ENCODE measurements at places on chromosomes 3 and 15.

DNA sequence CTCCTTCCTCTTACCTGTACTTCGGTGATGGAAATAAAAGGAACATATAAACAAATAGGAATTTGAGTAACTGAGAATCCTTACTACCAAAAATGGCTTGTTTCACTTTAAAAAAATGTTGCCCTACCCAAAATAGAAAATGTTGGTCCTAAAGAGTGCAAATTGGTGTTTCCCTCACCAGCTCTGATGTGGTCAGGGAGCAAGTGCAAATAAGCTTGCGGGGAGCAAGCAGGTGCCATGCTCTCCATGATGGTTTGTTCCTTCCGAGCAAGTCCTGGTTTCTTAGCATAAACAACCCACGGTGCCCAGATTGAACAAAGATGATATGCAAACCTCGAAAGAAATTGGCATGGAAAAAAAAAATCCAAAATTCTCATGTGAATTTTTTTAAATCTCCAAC lies 68.8 kb downstream of the PGPEP1L start:
- DNase-seq: no peak

- no peak for DNase-seq
These were observed 2.7 kb downstream of the IGF1R start for GRCh38 chr15:98651036-98651481.

DNA sequence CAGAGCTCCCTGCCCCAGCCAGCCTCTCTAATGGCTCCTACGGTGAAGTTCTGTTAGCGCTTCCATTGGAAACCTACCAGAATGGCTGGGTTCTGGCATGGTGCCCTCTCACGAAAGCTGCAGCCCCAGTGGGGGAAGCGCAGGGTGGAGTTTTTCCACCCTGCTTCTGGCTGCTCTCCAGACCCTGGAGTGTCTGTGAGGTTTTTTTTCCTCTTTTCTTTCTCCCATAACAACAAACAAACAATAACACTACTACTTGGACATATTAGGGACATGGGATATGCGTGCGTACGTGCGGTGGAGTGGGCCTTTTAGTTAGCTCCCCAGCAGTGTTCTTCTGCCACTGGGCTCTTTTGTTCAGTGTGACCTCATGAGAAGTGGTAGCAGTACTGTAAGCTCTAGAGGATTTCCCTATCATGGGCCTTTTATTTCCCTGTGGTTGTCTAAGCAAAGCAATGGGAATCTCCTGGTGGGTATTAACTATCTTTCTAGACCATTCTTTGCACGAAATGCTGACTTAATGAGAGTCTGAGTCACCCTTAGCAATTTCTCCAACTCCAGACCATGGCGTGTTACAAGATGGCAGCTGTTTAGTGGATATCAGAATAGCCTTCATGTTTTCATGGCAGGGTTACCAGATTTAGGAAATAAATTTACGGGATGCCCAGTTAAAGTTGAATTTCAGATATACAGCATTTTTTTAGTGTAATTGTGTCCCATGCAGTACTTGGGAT lies 161.9 kb downstream of the FNDC3B start:
- DNase-seq: no peak

DNA sequence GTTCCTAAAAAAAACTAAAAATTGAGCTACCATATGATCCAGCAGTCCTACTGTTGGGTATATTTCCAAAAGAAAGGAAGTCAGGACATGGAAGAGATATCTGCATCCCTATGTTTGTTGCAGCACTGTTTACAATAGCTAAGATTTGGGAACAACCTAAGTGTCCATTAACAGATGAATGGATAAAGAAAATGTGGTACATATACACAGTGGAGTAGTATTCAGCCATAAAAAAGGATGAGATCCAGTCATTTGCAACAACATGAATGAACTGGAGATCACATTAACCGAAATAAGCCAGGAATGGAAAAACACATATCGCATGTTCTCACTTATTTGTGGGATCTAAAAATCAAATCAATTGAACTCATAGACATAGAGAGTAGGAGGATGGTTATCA lies 29.5 kb downstream of the LRRC49 start:
- DNase-seq: no peak

- no peak for DNase-seq
These were observed 138.8 kb downstream of the SV2B start for GRCh38 chr15:91238644-91239425.

DNA sequence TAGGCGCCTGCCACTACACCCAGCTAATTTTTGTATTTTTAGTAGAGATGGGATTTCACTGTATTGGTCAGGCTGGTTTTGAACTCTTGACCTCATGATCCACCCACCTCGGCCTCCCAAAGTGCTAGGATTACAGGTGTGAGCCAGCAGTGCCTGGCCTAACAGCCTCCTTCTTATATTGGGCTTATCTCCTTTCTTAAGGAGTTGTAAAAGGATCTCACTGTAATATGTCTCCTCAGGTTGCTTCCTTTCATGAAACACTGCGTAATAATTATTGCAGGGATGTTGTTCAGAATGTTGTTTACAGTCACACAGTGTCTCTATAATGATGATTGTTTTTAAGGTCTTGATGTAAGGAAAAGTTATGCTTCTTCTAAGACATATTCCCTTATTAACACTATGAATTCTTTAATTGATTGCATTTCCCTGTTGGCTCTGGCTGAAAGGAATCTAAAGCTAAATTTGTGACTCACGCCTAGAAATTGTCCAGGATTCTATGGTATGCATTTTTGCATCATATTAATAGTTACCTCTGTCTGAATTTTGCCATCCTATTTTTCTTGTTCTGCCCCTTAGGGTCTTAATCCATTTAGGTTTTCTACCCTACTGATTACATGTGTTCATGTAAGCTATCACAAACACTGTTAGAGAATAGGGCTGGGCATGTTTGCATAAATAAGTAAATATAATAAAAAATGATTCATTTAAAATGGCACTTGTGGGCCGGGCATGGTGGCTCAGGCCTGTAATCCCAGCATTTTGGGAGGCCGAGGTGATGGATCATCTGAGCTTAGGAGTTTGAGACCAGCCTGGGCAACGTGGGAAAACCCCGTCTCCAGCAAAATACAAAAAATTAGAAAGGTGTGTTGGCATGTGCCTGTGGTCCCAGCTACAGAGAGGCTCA lies 24.5 kb upstream of the RNF111 start:
- DNase-seq: no peak

GRCh38 chr15:35624881-35625280 lies 78.9 kb upstream of the DPH6 start:
- DNase-seq: no peak

DNA sequence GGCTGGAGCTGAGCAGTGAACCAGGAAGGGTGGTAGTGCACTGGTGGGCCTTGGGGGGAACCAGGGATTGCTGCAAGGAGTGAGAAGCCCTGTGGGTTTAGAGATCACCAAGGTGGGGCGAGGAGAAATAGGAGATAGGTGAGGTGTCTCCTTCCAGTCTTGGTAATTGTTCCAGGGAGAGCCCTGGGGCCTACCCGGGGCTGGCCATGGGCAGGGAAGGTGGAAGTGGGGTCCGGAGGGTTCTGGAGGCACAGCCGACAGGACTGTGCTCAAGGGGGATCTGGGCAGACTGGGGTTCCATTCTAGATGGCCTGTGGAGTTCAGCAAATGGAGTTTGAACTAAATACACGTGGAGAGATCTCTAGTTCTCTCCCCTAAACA lies 4.5 kb downstream of the CHST13 start:
- no peak for DNase-seq

DNA sequence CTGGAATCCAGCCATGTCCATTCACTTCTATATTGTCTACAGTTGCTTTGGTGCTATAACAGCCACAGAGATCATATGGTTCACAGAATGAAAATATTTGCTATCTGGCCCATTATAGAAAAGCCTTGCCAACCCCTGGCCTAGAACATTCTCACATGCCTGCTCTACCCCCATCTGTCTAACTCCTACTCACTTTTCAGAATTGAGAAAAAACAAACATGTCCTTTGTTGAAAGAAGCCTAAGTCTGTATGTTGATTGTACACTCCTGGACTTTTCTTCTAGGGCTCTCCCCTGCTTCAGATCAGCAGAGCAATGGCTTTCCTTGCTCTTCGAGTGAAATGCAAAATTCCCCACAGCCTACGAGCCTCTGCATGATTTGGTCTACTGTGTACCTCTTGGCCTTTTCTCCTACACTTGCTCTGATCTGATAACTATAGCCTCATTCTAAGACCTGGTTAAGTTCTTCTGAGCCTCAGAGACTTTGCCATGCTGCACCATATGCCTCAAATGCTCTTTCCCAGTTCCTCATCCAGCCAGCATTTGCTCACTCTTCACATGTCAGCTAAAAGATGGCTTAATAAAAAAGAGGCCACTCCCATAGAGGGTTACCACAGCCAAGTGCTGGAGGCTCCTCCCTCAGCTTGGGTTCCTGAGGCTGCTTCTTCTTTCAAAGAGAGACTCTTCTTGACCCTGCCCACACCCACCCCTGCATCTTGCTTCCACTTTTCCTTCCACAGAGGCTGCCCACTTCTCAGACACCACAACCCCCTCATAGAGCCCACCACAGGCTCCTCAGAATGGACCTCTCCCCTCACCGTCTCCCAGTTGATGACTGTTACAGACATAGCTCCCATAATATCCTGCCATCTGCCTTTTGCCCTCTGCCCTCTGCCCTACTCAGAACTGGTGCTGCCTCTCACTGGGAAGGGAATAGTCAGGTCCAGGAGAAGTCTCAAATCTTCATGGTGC lies 22.9 kb upstream of the DCLK3 start:
- no peak for DNase-seq

DNA sequence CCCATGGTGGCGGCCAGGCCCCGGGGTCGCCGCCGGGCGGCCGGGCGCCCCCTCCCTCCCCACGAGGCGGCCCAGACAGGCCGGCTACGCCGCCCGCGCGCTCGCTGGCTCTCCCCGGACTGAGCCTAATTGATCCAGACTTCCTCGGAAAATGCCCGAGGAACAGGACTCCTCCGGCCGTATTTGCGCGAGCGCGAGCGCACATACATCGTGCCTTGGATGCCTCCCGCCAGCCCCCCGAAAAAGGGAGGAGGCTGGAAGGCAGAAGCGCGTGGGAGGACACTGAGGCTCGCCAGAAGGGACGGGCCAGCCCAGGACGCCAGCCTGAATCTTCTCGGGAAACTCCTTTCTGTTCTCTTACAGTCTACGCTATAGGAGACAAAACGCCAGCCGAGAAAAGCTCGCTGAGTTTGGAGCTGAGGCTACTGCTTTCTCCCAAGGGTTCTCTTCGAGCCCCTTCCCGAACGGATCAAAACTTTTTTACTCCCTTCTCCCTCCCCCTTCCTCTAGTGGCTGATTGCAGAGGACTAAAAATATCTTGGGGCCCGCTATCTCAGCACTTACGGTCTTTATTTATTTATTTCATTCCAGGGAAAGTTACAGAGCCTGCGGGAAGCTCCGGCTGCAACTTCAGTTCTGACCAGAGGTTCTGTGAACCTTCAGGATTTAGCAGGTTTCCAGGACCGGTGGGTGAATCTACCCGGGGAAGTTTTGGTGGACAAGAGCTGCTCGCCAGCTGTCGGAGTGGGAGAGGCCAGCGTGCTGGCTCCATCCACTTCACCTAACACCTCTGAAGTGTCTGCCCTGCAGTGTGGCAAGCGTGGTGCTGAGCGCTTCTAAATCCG lies at the start of gene PDZRN3:
Gene PDZRN3, minus strand, starts transcription at position 121 of the 845 bp plus-strand sequence.
- no peak for DNase-seq

- DNase-seq: no peak
These were observed 38.8 kb upstream of the PCSK6 start for GRCh38 chr15:101528108-101528916.

DNA sequence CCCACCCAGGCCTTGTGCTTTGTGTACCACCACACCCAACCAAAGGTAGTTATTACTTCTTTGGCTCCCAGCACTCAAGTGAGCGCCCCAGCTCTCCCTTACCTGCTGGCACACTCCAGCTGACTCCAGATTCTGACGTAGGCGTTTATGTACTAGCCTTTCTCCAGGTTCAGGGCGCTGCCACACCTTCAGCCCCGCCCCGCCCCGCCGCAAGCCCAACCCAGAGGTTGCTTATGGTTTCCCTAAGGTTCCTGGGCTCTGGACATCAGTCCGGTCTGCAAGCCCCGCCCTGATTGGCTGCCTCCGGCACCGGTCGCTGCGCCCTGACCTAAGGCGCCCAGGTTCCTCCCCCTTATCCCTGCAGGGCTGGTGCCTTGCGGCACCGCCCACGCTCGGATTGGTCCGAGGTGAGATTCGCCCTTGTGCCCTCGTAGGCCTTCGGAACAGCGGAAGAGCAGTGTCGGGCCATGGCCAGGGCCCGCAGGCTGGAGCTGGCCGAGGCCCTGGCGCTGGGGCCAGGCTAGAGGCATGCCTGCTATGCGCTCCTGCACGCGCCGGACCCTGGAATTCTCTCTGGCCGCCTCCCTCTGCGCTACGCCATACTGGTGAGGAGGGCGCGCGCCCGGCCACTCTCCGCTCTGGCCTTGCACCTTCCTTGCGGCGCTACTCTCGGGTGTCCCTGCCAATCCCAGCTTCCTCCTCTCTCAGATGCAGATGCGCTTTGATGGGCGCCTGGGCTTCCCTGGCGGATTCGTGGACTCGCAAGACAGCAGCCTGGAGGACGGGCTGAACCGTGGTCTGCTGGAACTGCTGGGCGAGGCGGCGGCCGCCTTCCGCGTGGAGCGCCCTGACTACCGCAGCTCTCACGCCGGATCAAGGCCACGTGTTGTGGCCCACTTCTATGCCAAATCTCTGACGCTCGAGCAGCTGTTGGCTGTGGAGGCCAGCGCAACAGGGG lies 19.8 kb upstream of the NUDT16 start:
- no peak for DNase-seq

- DNase-seq: no peak
These were observed 21.8 kb downstream of the DGKG start for GRCh38 chr3:186340204-186340603.

GRCh38 chr15:33131552-33132232 lies 62.8 kb downstream of the FMN1 start:
- DNase-seq: no peak

- peak; percentile 21 for DNase-seq
These were observed 149.8 kb downstream of the TMCO5A start for GRCh38 chr15:38084289-38084688.

GRCh38 chr3:112767177-112767576 lies 79.5 kb downstream of the CD200R1L start:
- DNase-seq: no peak

DNA sequence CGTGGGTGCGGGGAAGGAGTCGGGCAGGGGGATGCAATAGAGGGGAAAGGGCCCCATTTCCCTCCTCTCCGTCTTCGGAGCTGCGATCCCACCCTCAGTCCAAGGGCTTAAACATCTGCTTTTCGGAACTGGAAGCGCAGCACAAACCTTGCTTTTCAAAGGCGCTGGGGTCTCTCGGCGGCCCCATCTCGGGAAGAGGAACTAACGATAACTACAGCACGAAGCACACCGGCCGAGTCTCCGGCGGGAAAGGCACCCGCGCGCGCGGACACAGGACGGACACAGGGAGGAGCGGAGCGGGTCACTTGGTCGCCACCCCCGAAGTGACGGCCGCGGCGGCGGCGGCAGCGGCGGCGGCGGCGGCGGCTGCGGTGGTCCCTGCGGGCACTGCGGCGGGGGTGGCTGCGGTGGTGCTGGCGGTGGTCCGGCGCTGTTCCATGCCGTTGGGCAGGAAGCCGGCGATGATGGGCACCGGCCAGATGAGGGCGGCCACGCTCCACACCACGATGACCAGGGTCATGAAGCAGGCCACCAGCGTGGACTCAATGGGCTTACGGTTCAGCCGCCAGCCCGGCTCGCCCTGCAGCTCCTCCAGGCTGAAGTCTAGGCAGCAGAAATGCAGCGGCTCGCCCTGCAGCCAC lies 1.1 kb downstream of the TMEM158 start:
- DNase-seq: no peak
